ENCODE measurements at places on chromosomes 7 and 10. TPM values are rescaled to one million over a fixed set of nuclear protein-coding genes. Genes with fewer than 3 reads are reported as not detected.

DNA sequence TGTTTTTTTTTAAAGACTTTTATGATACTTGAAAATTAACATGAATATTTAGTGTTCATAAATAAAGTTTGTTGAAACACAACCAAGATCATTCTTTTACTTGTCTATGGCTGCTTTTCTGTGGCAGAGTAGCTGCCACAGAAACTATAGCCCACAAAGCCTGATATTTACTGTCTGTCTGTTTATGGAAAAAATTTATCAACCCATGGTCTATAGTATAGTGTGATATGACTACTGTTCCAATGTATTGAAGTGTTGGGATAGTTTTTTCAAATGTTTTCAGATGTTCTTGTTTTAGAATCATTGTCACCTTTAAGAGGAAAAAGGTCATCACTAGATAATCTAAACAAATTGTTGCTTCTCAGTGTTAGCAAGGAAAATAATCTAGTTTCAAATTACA is 10.8 kb downstream of the TFAM start:
- H3K27ac ChIP-seq: no peak overlapping the region
- no peak for DNase-seq
- H3K27me3 ChIP-seq: no peaks in the 10 kb centered on the region
- peaks cover 14% of the 10 kb centered on the region for H3K36me3 ChIP-seq

- H3K27ac ChIP-seq: no peak overlapping the region
- no peak for DNase-seq
- H3K36me3 ChIP-seq: peaks cover 58% of the 10 kb centered on the region
Measured at GRCh38 chr7:99399597-99399996, 8.8 kb downstream of the PDAP1 start.

DNA sequence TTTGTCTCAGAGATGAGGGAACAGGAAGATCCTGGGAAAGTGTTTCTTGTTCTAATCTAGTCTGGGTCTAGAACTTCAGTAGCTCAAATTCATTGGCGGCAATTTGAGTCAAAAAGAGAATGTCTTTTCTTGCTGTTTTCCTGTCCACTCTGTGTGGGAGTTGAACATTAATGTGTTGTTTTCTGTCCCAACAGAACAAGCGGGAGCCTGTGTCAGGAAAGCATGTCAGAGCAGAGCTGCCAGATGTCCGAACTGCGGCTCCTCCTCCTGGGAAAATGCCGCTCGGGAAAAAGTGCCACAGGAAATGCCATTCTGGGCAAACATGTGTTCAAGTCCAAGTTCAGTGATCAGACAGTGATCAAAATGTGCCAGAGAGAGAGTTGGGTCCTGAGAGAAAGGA is 16.0 kb downstream of the GIMAP8 start:
- no peaks in the 10 kb centered on the region for H3K27me3 ChIP-seq
- H3K4me1 ChIP-seq: no peaks in the 10 kb centered on the region
- no peak overlapping the region for H3K27ac ChIP-seq
- no peaks in the 10 kb centered on the region for H3K36me3 ChIP-seq
- H3K4me3 ChIP-seq: no peak overlapping the region
- no peak for DNase-seq

DNA sequence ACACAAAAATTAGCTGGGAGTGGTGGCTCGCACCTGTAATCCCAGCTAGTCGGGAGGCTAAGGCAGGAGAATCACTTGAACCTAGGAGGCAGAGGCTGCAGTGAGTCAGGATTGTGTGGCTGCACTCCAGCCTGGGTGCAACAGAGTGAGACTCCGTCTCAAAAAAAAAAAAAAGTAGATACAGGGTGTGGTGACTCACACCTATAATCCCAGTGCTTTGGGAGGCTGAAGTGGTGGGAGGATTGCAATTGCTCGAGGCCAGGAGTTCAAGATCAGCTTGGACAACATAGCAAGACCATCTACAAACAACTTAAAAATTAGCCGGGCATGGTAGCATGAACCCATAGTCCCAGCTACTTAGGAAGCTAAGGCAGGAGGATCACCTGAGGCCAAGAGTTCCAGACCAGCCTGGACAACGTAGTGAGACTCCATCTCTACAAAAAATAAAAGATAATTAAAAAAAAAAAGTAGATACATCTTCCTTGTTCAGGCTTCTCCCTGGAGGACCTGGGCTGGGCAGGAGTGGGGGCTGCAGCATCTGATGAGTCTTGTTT is 2.0 kb downstream of the MOSPD3 start:
- H3K27ac ChIP-seq: no peak overlapping the region
- no peaks in the 10 kb centered on the region for H3K27me3 ChIP-seq
- no peak for DNase-seq
- H3K4me3 ChIP-seq: no peak overlapping the region
- no peaks in the 10 kb centered on the region for H3K36me3 ChIP-seq
- H3K4me1 ChIP-seq: peaks cover 4% of the 10 kb centered on the region

GRCh38 chr10:120067427-120067826 is 174.9 kb downstream of the SEC23IP start:
- H3K27ac ChIP-seq: no peak overlapping the region
- DNase-seq: no peak
- H3K27me3 ChIP-seq: no peaks in the 10 kb centered on the region

- no peaks in the 10 kb centered on the region for H3K36me3 ChIP-seq
- H3K4me3 ChIP-seq: no peak overlapping the region
- no peak overlapping the region for H3K27ac ChIP-seq
- DNase-seq: no peak
- H3K4me1 ChIP-seq: no peaks in the 10 kb centered on the region
- H3K27me3 ChIP-seq: no peaks in the 10 kb centered on the region
Measured at GRCh38 chr10:118504467-118505205, 90.8 kb downstream of the PRLHR start.

- H3K27ac ChIP-seq: no peak overlapping the region
- no peaks in the 10 kb centered on the region for H3K27me3 ChIP-seq
- peaks cover 37% of the 10 kb centered on the region for H3K4me1 ChIP-seq
Measured at GRCh38 chr10:114687459-114687858, 29.4 kb upstream of the ABLIM1 start.

- H3K27ac ChIP-seq: no peak overlapping the region
- no peak overlapping the region for H3K4me3 ChIP-seq
- no peaks in the 10 kb centered on the region for H3K27me3 ChIP-seq
Measured at GRCh38 chr10:23157691-23158369, 34.3 kb upstream of the PTF1A start.

DNA sequence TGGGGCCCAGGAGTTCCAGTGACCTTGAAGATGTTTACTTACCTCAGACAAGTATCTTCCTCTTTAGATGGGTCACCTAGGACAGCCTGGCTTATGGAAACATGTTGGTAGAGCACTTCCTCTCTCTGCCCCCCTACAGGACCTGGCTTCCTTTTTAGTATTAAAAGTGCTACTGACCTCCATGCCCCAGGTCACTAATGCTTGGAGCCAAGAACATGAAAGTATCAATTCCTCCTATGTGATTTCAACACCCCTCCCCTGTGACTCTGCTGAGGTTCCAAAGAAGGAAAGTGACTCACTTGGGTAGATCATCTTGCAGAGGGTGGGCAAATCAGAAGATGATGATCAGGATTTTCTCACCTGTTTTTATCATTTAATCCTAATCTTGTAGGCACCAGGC is 125.3 kb upstream of the CCDC6 start:
- H3K36me3 ChIP-seq: no peaks in the 10 kb centered on the region
- peaks cover 18% of the 10 kb centered on the region for H3K4me1 ChIP-seq
- H3K27me3 ChIP-seq: no peaks in the 10 kb centered on the region

DNA sequence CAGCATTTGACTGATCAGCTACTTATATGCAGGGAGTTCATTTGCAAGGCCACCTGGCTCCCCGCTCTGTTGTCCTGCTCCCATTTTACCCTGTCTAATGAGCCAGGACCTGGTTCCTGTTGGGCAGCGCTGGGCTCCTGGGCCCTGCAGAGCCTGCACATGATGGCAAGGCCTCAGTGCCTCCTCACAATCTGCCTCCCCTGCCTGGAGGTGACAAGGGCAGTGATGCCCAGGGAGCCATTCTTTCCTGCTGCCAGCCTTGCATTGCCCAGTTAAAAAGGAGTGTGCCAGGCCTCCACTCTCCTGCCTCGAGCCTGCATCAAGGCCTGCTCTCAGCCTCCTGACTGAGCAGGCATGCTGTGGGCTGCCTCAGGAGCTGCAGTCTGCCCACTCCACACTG is 28.5 kb downstream of the CHAT start:
- H3K27ac ChIP-seq: no peak overlapping the region
- H3K27me3 ChIP-seq: peaks cover 3% of the 10 kb centered on the region
- no peak for DNase-seq
- H3K4me1 ChIP-seq: no peaks in the 10 kb centered on the region
- no peaks in the 10 kb centered on the region for H3K36me3 ChIP-seq
- no peak overlapping the region for H3K4me3 ChIP-seq

- no peak overlapping the region for H3K27ac ChIP-seq
- H3K4me1 ChIP-seq: no peaks in the 10 kb centered on the region
- no peaks in the 10 kb centered on the region for H3K36me3 ChIP-seq
Measured at GRCh38 chr10:517241-517830, 172.1 kb downstream of the DIP2C start.

DNA sequence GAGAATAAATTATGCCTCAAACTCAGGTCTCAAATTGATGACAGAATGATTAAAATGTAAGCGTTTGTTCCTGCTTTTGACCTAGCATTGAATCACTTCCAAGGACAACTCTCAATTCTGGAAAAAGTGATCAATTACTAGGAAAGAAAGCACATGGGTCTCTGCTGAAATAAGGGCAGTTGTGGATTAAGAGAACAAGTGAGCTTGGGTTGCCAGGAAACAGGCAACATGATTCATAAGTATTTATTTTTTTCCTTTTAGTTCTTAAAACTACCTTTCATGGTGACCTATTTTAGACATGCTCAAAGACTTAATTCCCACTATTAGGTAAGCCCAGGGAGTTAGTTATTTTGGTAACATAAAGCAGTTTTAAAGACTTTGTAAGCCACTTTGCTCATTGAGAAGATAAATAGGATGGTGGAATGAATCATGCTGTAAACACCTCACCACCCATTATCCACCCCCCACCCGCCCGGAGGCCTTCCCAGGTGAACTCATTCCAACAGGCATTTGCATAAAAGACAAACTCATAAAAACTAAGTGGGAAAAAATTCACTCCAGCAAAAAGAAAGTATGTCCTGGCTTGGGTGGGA is 728.3 kb downstream of the SORCS1 start:
- H3K27me3 ChIP-seq: no peaks in the 10 kb centered on the region
- no peak for DNase-seq
- H3K36me3 ChIP-seq: no peaks in the 10 kb centered on the region
- no peak overlapping the region for H3K27ac ChIP-seq
- H3K4me1 ChIP-seq: no peaks in the 10 kb centered on the region

GRCh38 chr7:155885167-155886155 is 73.2 kb upstream of the SHH start:
- no peak overlapping the region for H3K27ac ChIP-seq
- no peaks in the 10 kb centered on the region for H3K36me3 ChIP-seq
- H3K4me1 ChIP-seq: no peaks in the 10 kb centered on the region
- DNase-seq: no peak
- no peak overlapping the region for H3K4me3 ChIP-seq

GRCh38 chr10:88896994-88897853 is 17.2 kb downstream of the STAMBPL1 start:
- no peak overlapping the region for H3K4me3 ChIP-seq
- H3K27me3 ChIP-seq: no peaks in the 10 kb centered on the region
- no peaks in the 10 kb centered on the region for H3K4me1 ChIP-seq
- no peaks in the 10 kb centered on the region for H3K36me3 ChIP-seq

GRCh38 chr10:77186936-77187335 is 450.7 kb downstream of the KCNMA1 start:
- DNase-seq: no peak
- H3K27ac ChIP-seq: no peak overlapping the region
- no peak overlapping the region for H3K4me3 ChIP-seq

DNA sequence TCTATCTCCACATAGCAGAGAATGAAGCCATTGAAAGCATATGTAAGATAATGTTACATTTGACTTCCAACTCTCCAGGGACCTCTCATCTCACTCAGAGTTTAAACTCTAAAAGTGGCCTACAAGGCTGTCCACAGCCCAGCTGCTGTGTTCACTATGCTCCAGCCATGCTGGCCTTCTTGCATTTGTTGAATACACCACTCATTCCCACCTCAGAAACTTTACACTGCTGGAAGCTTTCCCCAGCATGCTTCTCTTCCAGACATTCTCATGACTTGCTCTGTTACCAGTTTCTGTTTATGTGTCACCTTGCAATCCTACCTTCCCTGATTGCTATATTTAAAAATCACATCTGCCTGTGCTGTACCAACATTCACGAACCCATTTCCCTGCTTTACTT is 167.2 kb downstream of the WNT2 start:
- H3K36me3 ChIP-seq: no peaks in the 10 kb centered on the region
- H3K27me3 ChIP-seq: no peaks in the 10 kb centered on the region
- peaks cover 14% of the 10 kb centered on the region for H3K4me1 ChIP-seq
- H3K4me3 ChIP-seq: no peak overlapping the region
- no peak overlapping the region for H3K27ac ChIP-seq

DNA sequence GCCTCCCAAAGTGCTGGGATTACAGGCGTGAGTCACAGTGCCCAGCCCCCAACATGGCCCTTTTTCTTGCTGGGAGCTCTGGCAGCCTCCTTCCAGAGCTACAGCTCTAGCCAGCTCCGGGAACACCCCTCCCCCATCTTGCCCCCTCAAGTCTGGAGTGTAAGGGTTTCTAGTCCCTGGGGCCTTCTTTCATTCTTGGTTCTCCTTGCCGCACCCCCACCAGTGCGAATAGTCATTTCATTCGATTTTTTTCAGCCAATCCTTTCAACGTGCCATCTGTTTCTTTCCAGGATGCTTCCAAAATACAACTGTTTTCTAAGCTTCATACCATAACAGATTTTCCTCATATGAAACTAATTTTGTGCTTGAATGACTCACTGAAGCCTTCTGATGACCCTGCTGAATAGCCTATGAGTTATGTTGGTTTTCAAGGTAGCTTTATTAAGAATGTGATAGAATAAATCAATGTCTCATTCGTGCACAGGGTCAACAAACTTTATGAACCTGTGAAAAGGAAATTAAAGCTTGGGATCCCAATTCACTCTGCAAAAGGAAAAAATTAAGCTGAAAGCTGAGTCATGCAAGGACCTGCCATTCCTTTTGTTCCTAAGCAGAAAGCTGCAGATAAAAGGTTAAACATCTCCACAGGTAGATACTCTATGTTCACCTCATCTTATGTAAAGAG is 38.6 kb downstream of the CDC14C start:
- DNase-seq: no peak
- no peaks in the 10 kb centered on the region for H3K27me3 ChIP-seq
- H3K36me3 ChIP-seq: no peaks in the 10 kb centered on the region
- no peak overlapping the region for H3K4me3 ChIP-seq

- peaks cover 3% of the 10 kb centered on the region for H3K36me3 ChIP-seq
- no peak overlapping the region for H3K4me3 ChIP-seq
- H3K27me3 ChIP-seq: no peaks in the 10 kb centered on the region
- no peak overlapping the region for H3K27ac ChIP-seq
Measured at GRCh38 chr7:2715341-2716231, 27.6 kb downstream of the AMZ1 start.

Gene CRYGN
- 0.35 TPM for total RNA-seq

Gene C7orf57
- total RNA-seq: not detected

Gene PPP1R9A
- 11.8 TPM for total RNA-seq

Gene COMTD1
- 35.6 TPM for total RNA-seq

Gene VAX1
- total RNA-seq: not detected

Gene GJD4
- total RNA-seq: not detected

Gene CFAP69
- total RNA-seq: 14.0 TPM

Gene ODAD2
- 4.3 TPM for total RNA-seq

Gene ANXA8
- total RNA-seq: not detected

Gene STAG3
- total RNA-seq: 0.56 TPM
